ENCODE measurements at places on chromosomes 12 and 14.
A peak's percentile ranks its signal among the peaks of the same experiment; 100 is the strongest.

GRCh38 chr12:25100194-25101091, 94.5 kb downstream of the DNAI7 start:
- DNase-seq: no peak

GRCh38 chr14:76153919-76154318, 2.2 kb downstream of the GPATCH2L start:
- no peak for DNase-seq

DNA sequence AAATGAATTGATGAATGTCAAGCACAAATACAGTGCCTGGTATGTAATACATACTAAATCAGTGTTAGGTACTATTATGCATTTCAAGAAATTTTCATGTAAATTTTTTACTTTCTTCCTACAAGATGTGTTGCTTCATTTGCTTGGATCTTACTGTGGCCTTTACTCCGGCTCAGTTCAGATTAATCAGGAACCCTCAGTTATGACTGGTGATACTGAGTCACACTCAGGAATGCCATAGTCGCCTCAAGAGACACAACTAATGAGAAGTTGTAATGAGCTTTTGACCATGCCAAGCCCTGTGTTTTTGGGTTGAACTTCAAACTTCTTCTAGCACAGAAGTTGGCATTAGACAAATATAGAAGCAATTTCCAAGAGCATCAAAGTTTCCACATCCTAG, 96.0 kb downstream of the TGFB3 start:
- no peak for DNase-seq

- no peak for DNase-seq
Measured at GRCh38 chr12:108543652-108544051, 17.3 kb downstream of the SART3 start.

GRCh38 chr12:116066381-116067230, 210.9 kb downstream of the MED13L start:
- DNase-seq: no peak

DNA sequence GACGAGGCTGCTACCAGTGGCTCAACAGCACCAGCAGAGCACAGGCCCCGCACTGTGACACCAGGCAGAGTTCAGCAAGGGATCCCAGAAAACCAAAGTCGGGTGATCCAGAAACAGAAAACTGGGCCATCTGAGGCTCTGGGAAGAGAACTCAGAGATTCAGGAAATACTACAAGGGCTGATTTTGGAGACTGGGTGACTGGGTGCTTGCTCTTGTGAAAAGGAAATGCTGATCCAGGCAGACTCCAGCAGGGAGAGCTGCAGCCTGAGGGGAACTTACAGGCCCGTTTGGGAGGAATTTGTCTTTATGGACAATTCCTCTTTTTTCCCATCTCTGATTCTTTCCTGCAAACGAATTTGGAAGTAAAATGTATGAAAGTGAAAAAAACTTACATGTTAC, 28.2 kb downstream of the FOXN3 start:
- no peak for DNase-seq

DNA sequence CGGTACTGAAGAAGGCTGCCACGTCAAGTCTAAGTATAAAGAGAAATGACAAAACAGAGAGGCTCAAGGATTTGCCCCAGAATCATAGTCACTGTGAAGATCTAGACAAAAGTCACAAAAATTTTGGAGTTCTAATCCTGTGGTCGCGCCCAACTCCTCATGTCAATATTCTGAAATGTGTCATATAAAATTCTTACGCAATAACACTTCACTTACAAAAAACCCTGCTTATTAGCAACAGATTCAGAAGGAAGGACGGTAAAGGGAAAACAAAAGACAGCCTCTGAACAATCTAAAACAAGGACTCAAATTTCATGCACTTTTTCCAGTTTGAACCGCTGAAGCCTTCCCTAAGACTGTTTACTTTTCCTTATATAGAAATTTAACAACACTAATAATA, 94.7 kb downstream of the TSPAN8 start:
- DNase-seq: no peak

GRCh38 chr12:46303039-46303666, 34.3 kb upstream of the SLC38A1 start:
- DNase-seq: no peak

DNA sequence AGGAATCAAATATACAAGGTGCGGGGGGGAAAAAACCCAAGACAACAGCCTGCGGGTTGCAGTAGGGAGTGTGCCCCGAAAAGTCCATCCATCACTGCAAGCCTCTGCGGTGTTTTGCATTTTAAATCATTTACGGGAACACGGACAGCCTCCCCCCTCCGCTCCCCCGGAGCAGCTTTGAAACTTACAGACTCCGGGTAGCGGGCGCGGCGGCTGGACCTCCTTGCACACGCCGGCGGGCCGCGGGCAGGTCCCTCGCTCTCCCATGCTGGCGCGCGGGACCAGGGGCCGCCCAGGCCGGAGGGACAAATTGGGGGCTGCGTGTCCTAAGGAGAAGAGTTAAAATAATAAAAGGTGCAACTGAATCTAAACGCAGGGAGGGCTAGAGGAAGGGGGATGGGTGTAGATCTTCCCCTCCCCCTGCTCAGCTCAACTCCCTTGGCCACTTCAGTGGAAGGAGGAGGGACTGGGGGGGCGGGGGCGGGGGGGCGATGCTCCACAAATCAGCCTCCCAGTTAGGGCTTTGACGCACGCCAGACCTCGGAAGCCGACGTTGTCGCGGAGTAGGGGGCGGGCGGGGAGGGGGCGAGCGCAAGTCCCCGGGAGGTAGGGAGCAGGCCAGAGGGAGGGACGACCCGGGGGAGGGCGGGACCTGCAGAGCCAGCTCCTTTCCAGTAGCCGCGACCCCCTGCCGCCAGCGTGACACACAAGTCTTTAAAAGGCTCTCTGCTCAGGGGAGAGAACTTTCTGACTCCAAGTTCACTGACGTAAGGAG, at the start of gene KCNJ8:
KCNJ8 (minus strand) TSS at position 349 of the 775 bp plus-strand sequence. CDS start 1,090 bp downstream, outside the sequence.
- DNase-seq: no peak

DNA sequence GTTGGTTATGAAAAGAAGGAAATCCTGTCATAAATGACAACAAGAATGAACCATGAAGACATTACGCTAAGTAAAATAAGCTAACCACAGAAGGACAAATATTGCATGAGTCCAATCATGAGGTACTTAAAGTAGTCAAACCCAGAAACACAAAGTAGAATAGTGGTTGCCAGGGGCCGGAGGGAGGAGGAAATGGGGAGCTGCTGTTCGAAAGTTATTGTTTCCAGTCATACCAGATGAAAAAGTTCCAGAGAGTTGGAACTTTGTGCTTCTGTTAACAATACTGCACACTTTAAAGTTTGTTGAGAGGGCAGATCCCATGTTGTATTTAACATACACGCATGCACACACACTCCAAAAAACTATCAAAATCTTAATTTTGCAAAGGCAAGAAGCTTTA, 69.3 kb downstream of the COCH start:
- no peak for DNase-seq

- no peak for DNase-seq
Measured at GRCh38 chr12:53624458-53624857, 1.7 kb downstream of the ATF7 start.

DNA sequence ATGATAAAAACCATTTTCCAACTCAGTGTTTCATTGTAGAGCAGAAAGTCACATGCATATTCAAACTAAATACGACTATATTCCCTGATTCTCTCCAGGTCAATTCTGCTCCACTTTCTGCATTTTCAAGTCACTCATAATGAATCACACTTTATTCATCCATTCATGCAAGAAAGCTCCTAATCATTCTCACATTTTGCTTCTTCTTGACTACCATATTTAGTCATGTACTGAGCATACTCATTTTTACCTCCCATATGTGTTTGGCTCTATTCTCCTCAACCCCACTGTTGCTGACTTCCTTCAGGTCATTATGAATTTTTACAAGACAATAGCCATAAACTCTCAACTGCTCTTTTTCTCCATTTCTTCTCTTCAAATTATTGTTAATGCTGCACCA, 43.4 kb upstream of the PIK3C2G start:
- DNase-seq: peak; percentile 42

GRCh38 chr12:21566907-21567394, 37.7 kb downstream of the GYS2 start:
- no peak for DNase-seq

DNA sequence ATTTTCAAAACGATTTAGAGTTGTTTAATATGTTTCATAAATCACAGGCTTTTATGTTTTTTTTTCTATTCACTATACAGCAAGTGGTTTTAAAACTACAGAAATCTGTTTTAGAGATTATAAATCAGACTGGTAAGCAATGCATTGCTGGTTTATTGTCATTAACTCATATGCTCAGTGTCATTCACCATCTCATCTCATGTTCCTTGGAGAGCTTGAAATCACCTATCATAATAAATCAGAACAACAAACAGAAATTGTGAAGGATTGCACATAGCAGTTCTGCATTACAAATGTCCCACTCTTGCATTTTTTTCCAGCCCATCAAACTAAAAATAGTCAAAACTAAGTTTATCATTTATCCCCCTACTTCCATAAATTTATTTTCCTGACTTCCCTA, 470.8 kb downstream of the FSCB start:
- DNase-seq: no peak

- no peak for DNase-seq
Measured at GRCh38 chr12:56999456-56999855, 6.9 kb downstream of the ZBTB39 start.

Data from fibroblast of skin of left biceps (primary cell).